Activated gamma-delta T cell treated with Interleukin-2 at 50 U/mL for 16 hours (primary cell): ENCODE measurements at places on chromosomes 6 and 20.

DNA sequence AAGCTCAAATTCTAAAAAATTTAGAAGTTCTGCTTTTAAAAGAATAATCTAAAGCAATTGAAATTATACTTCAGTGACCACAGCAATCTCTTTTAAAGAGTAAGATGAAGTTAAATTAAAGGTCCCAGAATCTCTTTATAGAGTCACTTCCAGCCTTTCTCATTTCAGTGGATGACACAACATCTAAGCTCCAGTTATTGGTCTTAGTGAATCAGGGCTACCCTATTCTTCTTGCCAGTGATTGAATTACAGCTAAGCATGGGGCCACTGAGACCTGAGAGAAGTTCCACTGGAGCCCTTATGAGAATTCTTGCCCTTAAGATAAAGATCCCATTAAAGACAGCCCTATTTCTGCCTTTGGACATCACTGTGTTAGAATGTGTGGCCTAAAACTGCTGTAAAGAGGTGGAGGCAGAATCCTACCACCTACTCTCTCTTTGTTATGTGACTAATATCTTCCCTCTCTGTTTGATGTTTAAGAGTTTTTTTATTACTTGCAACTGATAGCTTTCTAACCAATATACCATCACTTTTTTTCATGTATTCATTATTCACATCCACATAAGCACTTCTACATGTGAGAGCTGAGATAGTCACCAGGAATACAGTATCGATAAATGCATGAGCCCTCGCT is 128.6 kb downstream of the UNC5CL start:
- no peak for DNase-seq

DNA sequence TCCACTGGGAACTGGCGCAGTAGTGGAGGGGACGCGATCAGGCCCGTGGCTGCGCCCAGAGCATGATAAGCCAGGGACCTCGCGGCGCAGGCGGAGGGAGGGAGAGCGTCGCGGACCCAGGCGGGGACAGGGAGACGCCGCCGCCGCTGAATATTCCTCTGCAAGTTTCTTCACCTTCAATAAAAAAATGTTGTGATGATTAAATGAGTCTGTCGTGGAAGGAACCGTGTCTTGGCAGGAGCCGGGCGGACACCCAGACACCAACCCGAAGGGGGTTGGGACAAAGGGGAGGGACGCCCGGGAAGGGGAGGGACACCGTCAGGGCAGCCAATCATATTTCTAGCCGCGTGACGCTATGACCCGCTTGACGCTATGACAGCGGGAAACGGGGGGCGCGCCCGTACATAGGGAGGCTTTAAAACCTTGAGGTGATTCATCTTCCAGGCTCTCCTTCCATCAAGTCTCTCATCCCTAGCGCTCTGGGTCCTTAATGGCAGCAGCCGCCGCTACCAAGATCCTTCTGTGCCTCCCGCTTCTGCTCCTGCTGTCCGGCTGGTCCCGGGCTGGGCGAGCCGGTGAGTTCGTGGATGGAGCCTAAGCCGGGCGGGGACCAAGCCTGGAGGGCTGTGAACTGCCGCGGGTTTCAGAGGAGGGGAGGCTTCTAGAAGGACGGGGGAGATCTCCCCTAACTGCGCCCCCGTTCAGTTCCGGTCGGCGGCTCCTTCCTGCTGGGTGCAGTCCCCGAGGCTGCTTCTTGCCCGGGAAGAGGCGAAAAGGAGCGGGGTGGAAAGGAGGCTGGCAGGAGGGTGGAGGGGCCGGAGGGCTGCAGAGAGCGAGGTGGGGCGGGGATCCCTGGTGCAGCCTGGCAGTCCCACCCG is at the start of gene ULBP2:
Gene ULBP2 (plus strand): TSS at position 432 of the 878 bp plus-strand sequence. CDS start 59 bp downstream, at position 491.
- DNase-seq, result peak; percentile 86

DNA sequence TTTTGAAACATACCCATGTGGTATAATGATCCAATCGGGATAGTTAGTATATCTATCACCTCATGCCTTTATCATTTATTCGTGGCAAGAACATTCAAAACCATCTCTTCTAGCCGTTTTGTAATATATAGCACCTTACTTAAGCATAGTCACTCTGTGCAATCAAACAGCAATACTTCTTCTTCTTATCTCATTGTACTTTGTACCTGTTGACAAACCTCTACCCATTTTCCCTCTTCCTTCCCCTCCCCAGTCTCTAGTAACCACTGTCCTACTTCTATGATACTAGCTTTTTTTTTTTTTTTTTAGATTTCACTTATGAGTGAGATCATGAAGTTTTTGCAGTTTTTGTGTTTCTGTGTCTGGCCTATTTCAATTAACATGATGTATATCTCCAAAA is 296.7 kb downstream of the EYS start:
- DNase-seq, result no peak

DNA sequence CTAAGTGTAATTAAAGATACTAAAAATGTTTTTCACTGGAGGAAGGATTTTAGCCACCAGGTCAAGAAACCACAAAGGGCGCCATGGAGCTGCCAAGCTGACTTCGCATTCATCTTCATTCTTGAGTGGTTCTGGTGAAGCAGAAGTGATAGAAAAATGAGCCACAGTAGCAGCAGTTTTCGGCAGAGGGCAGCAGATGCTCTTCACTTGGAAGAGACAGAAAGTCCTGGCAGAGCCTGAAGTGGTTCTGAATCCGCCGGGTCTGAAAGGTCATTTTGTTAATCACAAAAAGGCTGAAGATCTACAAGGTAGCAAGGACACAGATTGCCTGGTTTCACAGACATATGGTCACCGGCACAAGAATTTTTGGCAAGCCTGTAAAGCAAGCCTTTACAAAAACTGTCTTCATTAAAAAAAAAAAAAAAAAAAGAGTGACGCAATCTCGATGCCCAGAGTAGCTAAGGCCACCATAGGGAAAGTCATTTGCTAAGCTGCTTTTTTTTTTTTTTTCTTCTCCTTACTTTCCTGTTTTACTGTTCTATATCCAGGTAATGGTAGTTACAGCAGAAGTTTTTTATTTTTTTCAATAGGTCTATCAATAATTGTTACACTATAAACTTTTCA is 345.1 kb upstream of the AGPAT4 start:
- DNase-seq, result no peak

DNA sequence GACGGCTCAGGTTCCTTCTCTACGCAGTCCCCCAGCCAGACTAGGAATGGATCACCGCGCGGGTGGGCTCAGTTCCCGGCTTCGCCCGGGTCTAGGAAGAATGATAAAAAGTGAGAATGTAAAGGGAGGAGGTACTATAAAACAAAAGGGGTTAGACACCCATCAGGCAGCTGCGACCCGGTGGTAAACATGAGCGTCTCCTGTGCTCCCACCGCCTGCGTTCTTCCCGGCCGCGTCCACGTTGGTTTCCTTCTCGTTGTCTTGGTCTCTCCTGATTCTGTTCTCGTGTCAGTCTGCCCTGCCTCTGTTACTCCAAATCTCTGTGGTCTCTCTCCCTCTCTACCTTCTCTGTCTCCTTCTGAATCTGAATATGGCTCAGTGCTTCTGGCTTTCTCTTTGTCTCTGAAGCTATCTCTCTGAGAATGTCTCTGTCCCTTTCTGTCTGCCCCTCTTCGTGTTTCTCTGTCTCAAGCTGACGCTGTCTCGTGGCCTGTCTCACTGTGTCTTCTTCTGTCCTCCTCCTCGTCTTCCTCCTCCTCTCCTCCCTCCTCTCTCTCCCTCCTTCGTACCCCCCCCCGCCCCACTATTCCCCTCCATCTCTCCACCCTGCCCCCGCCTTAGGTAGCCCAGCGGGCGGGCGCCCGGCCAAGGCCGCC is 41.6 kb upstream of the FOXP4 start:
- no peak for DNase-seq

GRCh38 chr6:6865611-6866010 is 242.2 kb upstream of the RREB1 start:
- DNase-seq, result no peak

GRCh38 chr6:135464634-135465033 is 32.9 kb downstream of the AHI1 start:
- DNase-seq, result no peak

- no peak for DNase-seq
These were observed 20.5 kb downstream of the CPNE5 start for GRCh38 chr6:36818756-36819155.

DNA sequence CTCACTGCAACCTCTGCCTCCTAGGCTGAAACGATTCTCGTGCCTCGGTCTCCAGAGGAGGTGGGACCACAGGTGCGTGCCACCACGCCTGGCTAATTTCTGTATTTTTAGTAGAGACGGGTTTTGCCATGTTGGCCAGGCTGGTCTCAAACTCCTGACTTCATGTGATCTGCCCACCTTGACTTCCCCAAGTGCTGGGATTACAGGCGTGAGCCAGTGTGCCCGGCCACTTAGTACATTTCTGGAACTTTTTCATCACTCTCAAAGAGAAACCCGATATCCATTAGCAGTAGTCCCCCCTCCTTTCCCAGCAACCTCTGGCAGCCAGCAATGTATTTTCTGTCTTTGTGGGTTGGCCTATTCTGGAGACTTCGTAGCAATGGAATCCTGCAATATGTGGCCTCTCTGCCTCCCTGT is 109.8 kb downstream of the JARID2 start:
- no peak for DNase-seq

DNA sequence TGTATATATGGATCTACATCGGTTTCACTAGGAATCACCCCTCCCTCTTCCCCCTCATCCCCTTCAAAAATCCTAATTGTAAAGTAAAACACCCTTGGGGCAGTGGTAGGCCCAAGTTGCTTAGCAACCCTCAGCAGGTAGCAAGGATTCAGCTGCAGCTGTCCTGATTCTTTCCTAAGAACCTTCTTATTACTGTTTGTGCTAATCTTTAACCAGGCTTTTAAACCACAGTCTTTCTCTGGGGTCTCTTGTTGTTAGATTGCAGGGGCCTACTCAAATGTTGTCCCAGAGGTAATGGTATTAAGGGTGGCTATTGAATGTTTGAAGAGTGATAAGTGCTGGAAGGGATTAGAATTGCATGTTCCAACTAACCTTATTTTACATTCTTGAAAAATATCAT is 46.4 kb downstream of the PRL start:
- no peak for DNase-seq

DNA sequence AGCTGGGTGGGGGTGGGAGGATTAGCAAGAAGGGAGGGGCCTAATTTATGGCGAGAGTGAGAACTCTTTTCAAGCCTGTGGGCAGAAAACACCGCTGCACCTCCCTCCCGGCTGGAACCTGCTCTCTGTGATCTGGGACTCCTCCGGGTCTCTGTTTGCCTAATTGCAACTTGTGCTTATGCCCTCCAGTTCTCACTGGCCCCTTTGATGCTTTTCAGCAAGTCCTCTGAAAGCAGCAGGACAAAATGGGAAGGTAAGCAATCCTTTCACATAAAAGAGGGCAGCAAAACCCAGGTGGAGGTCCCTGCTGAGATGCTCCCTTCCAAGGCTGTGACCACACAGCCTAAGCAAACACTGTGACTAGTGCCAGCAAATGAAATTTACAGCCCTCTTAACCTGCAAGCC is 523.0 kb upstream of the FLRT3 start:
- DNase-seq, result no peak

DNA sequence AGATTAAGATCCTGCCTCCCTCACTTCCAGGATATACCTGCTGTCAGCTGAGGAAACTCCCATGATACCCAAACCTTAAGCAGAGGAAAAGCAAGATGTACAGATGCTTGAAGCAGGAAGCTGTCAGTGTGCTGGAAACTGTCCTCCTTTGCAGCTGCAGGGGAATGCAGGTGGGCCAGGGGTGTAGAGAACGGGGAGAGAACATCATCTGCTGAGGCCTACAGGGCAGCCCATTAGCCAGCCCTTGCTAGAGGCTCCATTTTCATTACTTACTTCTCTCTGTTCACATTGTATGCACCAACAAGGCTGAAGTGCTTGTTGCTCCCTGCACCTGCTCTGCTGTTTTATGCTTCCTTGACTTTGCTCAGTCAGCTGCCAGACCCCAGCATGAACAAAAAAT is 119.1 kb downstream of the PRND start:
- DNase-seq, result no peak

- no peak for DNase-seq
These were observed 116.5 kb upstream of the CCDC28A start for GRCh38 chr6:138657065-138657425.

GRCh38 chr20:51022803-51023616 is at the start of gene KCNG1:
Gene KCNG1 (minus strand): TSS chr20:51023107. CDS start chr20:51010338, 12,769 bp downstream.
- no peak for DNase-seq

GRCh38 chr6:144148886-144149285 is 1.4 kb upstream of the STX11 start:
- DNase-seq, result no peak

- DNase-seq, result no peak
These were observed 546.3 kb upstream of the CITED2 start for GRCh38 chr6:139920776-139921100.

- no peak for DNase-seq
These were observed 197.6 kb downstream of the KHDC1L start for GRCh38 chr6:73027691-73028090.

DNA sequence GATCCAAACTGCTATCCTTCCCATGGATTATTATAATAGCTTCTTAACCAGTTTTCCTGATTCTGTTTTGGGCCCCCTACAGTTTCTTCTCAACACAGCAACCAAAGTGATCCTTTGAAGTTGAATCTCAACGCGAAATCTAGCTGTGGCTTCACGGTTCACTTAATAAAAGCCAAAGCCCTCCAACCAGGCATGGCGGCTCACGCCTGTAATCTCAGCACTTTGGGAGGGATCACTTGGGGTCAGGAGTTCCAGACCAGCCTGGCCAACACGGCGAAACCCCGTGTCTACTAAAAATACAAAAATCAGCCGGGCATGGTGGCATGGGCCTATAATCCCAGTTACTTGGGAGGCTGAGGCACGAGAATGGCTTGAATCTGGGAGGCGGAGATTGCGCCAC is 3.3 kb downstream of the RMND1 start:
- no peak for DNase-seq

- DNase-seq, result no peak
These were observed 52.7 kb upstream of the FRMD1 start for GRCh38 chr6:168131464-168132415.

- DNase-seq, result peak; percentile 74
These were observed 3.9 kb upstream of the MICB start for GRCh38 chr6:31493875-31494694.

DNA sequence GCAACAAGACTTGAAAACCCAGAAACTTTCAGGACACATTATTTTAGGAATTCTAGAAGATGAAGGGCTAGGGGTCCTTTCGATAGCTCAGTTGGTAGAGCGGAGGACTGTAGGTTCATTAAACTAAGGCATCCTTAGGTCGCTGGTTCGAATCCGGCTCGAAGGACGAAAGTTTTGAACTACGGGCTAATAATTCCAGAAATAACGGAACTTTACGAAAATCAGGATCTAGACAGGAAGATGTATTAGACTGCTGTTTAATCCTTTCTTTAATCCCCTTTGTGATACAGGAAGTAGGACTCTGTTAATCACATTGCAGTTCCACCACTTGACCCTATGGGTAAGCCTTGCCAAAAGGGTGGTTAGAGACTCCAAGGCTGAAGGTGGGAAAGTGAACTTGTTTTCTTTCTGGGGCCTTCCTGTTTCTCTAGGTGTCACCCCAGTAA is 21.2 kb upstream of the ABT1 start:
- no peak for DNase-seq

- DNase-seq, result no peak
These were observed 5.1 kb downstream of the TP53RK start for GRCh38 chr20:46683939-46684750.
